ENCODE measurements at places on chromosomes 1 and 21.

GRCh38 chr21:14116080-14116481 lies 94.7 kb downstream of the LIPI start:
- peak; percentile 10 for DNase-seq

DNA sequence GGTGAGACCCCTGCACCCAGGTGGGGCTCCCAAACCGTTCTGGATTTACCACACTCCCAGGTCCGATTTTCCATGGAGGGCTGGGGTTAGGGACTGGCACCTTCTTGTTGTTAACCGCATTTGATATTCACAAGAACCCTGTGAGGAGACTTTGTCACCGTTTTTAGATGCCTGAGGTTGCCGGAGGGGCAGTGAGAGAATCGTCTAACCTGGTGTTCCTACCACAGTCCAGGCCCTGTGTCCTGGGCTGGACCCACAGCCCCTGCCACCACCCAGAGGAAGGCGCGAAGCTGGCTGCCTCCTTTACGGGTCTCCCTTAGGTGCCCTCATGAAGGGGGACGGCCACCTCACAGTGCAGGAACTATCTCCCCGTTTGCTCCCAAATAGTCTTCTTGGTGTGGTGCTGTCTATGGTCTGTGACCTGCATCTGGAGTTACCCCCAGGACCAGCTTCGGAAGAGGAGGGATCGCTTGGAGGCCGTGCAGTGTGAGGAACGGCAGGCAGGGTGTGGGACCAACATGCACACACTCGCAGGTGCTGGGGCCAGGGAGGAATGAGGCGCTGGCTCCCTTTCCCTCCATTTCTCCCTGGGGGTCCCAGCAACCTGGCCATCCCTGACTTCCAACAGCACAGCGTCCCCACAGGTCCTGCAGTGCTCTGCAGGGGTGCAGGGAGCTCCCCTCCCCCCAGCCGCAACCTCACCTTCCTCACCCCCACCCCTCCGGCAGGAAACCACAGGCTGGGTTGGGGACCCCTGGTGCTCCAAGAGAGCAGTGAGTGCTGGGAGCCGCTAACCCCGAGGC lies 7.0 kb downstream of the SIM2 start:
- no peak for DNase-seq

- DNase-seq, result no peak
Measured at GRCh38 chr1:172357753-172358385, 62.6 kb upstream of the C1orf105 start.

GRCh38 chr21:34561806-34562205 lies 49.8 kb upstream of the KCNE1 start:
- DNase-seq, result no peak

Measured in GM19239 (cell line).